ENCODE measurements at places on chromosomes 7 and 10.

GRCh38 chr10:132508581-132509443 lies 28.8 kb upstream of the INPP5A start:
- DNase-seq = no peak

GRCh38 chr10:49056356-49056755 lies 59.0 kb downstream of the VSTM4 start:
- DNase-seq = no peak

DNA sequence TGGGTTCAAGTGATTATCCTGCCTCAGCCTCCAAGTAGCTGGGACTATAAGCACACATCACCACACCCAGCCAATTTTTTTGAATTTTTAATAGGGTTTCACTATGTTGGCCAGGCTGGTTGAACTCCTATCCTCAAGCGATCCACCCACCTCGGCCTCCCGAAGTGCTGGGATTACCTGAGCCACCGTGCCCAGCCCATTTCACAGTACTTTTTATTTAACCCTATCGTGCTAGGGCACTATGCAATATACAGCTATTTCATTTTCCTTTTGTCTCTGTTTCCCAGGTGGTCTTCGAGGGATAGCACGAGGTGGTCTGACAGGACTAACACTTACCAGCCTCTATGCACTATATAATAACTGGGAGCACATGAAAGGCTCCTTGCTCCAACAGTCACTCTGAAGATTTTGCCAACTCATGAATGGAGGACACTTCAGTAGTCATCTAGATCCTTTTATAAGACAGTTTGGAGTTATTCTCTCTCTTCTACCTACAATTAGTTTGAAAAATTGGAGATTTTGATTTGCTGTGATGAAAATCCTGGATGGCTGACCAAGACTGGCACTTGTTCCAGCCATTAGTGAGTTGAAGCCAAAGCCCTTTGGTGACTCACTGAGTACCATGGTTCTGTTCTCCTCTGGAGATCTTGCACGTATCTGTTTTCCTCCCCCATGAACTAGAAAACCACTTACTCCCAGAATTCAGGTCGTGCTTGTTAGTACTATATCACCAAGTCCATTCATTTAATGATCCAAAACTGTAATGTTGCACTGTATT lies 27.3 kb downstream of the NCOA4 start:
- no peak for DNase-seq

- DNase-seq = no peak
These were observed 1285.2 kb downstream of the GATA3 start for GRCh38 chr10:9339716-9340115.

DNA sequence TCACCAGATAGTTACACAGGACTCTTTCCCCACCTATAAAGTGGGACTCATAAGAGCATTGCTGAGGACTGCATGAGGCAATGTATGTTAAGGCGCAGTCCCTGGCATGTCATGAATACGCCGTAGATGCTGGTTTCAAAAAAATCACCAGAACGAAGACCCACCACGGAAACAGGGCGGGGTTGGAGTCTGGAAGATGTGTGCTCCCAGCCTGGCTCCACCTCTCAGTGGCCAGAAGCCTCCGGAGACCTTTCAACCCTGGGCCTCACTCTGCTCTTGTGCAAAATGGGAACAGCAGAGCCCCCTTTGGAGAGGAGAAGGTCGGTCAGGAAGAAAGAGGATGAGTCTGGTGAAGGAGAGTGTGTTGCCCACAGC lies 12.4 kb upstream of the ZMIZ1 start:
- no peak for DNase-seq

DNA sequence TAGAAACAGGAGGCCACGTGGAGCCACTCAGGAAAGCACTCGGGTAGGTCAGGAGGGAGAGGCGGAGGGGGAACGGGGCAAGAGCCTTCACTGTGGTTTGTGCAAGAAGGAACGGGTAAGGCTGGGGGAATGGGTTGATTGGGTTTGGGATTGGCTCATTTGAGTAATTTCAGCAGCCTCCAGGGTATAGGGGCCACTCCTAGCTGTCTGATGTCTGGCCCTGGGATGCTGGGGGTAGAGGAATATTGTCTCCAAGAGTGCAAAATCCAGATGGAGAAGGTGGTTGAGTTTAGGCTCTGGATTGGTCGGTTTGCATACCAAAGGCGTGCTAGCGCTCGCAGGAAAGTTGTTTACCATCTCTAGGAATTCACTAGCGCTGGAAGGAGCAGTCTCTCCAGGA lies 47.2 kb downstream of the MYL10 start:
- DNase-seq = no peak

DNA sequence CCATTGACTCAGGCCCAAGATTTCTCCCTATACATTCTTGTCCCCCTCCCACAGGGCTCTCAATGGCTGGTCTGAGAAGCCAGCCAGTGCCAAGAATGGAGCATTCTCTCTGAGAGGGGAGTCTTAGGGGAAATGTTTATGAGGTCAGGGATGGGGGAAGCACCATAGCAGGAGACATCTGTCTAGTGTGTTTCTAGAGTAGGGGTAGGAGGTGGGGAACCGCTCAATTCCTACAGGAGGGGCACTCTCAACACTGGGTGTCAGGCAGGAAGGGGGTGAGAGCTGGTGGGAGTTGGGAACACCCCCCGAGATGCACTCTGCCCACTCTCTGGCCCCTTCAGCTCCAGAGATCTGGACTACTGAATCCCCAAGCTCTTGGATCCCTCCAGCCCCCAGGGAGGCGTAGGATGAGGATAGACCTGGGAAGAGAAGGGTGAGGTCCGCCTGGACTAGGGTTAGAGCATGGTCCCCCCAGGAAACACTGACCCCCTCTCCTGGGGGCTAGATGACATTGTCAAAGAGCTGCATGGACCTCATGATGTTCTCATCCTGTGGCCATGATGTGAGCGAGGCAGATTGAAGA lies 8.7 kb upstream of the OGA start:
- no peak for DNase-seq

- no peak for DNase-seq
These were observed 500.7 kb downstream of the CCSER2 start for GRCh38 chr10:84829131-84829530.

DNA sequence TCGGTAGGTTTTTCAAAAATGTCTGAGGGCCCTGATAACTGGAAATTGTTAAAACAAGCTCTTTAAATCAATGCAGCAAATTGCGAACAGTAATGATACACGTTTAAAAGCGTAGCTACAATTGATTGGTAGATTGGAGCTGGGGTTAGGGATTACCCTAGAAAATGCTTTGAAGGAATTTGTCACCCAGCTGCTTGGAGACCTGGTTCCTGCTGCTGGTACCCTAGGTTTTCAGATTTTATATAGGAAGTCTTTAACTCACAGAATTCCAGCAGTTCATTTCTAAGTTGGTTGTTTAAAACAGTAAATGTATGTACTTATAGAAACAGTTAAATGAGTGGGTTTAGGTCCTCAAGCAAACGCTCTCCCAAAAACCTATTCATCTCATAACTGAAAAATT lies 1.5 kb downstream of the HECTD2 start:
- DNase-seq = no peak

DNA sequence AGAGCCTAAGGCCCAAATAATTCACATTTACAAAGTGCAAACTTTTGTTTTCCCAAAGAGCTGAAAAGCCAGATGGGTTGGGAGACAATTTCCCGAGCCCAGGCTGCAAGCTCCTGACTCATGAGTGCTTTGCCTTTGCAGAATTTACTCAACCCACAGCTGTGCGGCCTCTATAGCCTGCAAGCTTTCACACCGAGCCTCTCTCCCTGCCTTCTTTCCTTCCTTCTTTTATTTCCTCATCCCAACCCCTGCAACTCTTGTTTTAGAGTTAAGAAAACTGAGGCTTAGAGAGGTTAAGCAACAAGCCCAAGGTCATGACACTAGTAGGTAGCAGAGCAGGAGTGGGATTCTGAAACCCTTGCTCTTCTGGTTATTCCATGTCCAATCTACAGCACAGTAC lies 203.0 kb upstream of the GPR26 start:
- DNase-seq = no peak

GRCh38 chr7:42928754-42929153 lies 3.2 kb downstream of the PSMA2 start:
- DNase-seq = no peak

GRCh38 chr7:31116615-31117014 lies 64.5 kb downstream of the ADCYAP1R1 start:
- DNase-seq = no peak

DNA sequence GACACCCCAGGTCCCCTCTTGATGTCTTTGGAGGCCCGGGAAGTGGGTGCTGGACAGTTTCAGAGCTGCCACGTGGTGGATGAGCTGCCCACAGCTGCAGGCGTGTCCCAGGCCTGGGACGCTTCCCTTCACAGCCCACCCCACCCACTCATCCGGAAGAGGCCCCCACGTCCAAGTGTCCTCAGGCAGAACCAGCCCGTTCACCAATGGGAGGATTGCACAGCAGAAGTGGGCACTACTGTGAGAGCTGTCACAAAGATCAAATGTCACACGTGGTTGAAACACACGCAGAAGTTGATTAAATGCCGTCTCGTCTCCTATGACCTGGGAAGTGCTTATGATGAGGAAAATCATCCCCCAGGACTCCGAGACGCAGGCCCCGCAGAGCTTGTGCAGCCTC lies 52.9 kb downstream of the STK32C start:
- DNase-seq = no peak

- no peak for DNase-seq
These were observed 45.6 kb upstream of the PIP4K2A start for GRCh38 chr10:22760025-22760424.

DNA sequence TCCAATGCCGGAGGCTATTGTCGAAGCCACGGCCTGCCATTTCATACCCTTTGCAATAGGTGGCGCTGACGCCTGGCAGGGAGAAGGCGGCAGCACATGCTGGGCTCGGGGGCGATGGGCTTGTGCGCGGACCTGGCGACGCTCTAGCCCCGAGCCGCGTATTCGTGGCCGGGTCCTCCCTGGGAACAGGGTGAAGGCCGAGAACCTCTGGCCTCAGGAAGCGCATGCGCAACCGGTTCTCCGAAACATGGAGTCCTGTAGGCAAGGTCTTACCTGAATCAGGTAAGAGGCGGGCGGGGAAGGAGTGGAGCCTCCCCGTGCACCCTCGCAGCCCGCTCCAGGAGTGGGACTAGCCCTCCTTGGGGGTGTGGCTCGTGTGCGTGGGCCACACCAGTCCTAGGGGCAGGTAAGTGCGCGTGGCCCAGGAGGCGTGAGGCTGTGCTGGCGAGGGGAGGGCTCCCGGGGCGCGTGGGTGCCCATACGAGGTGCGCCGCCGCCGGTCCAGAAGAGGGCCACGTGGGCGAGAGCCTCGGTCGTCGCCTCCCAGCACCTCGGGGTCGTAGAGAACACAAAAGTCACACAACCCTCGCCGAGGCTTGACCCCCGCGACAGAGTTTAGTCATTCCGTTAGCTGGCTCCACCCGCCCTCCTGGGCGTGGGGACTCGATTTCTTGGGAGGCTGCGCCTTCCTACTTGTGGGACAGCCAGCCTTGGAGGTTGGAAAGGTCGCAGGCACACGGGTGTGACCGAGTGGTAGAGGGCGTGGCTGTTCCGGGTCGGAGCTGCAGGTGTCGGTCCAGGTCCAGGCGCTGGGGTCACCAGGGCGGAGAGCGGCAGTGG lies 5.6 kb upstream of the MEST start:
- DNase-seq = peak; percentile 41

DNA sequence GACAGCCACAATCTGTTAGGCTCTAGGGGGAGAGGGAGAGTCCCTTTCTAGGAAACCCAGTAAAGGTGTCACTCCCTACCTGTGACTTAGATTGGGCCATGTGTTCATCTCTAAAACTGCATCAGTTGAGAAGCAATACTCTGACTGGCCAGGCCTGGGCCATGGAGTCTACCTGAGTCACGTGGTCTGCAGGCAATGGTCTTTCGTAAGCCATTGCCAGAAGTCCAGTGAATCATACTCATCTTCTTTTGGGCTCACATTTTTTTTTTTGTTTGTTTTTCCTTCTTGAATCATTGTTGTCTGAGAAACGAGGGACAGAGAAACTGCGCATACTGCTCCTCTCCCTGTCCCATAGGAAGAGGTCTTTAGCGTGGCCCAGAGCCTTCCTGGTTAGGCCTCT lies 215.6 kb downstream of the CCSER2 start:
- DNase-seq = no peak

DNA sequence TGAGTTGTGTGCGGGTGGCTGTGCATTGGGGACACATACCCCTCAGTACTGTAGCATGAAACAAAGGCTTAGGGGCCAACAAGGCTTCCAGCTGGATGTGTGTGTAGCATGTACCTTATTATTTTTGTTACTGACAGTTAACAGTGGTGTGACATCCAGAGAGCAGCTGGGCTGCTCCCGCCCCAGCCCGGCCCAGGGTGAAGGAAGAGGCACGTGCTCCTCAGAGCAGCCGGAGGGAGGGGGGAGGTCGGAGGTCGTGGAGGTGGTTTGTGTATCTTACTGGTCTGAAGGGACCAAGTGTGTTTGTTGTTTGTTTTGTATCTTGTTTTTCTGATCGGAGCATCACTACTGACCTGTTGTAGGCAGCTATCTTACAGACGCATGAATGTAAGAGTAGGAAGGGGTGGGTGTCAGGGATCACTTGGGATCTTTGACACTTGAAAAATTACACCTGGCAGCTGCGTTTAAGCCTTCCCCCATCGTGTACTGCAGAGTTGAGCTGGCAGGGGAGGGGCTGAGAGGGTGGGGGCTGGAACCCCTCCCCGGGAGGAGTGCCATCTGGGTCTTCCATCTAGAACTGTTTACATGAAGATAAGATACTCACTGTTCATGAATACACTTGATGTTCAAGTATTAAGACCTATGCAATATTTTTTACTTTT lies 1.8 kb downstream of the DDIT4 start:
- DNase-seq = no peak

DNA sequence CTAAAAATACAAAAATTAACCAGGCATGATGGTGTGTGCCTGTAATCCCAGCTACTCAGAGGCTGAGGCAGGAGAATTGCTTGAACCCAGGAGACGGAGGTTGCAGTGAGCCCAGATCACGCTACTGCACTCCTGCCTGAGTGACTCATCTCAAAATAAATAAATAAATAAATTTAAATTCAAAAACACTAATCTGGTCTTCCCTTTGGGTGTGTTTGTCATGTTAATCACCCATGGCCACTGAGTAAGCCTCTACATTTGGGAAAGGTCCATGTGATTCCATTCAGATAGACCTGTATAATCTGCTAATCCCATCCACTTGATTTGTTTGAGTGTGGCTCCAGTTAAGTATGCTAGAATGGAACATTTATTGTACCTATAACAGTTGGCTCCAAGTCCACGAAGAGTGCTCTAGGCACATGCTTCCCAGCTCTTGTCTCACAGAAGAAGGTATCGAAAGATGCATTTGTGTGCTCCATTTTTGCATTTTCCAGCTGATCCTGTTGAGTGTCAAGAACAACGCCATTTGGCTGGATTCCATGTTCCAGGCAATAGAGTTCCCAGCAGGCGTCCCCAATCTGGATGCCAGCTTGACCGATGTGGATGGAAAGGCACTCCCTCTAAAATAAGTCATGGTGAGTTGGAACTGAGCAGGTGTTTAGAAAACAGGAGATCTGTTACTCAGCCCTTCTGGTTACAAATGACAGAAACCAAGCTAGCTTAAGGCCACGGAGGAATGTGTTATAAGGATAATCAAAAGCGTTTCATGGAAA lies 4.0 kb downstream of the TUBAL3 start:
- DNase-seq = no peak

Data from stimulated activated CD4-positive, alpha-beta T cell treated with anti-CD3 and anti-CD28 coated beads, TNF-alpha, amount 100 ng/mL, for 4 hours (primary cell).